ENCODE measurements at places on chromosomes 13 and 19.
A peak's percentile ranks its signal among the peaks of the same experiment; 100 is the strongest.

GRCh38 chr13:83272652-83273240 lies 609.5 kb downstream of the SLITRK1 start:
- no peak for DNase-seq

DNA sequence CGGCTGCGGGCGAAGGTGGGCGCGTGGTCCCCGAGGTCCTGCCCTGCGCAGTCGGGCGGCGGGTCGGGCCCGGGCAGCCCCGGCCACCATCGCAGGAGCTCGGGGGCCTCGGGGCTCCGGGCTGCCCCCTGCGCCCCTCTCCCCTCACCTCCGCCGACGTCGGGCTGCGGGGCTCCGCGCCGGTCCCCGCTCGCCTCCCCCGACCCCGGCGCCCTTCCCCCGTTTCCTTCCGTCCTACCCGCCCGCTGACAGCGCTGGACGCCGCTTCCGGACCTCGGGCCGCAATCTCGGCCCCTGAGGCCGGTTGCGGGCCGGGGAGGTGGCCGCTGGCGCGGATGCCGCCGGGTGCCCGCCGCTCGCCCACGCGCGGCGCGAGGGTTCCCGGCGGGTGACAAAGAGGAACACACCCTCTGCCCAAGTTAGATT lies 720 bp downstream of the FARP1 start:
- DNase-seq: no peak

- no peak for DNase-seq
Observed at GRCh38 chr13:37495046-37495445, 103.5 kb downstream of the POSTN start.

DNA sequence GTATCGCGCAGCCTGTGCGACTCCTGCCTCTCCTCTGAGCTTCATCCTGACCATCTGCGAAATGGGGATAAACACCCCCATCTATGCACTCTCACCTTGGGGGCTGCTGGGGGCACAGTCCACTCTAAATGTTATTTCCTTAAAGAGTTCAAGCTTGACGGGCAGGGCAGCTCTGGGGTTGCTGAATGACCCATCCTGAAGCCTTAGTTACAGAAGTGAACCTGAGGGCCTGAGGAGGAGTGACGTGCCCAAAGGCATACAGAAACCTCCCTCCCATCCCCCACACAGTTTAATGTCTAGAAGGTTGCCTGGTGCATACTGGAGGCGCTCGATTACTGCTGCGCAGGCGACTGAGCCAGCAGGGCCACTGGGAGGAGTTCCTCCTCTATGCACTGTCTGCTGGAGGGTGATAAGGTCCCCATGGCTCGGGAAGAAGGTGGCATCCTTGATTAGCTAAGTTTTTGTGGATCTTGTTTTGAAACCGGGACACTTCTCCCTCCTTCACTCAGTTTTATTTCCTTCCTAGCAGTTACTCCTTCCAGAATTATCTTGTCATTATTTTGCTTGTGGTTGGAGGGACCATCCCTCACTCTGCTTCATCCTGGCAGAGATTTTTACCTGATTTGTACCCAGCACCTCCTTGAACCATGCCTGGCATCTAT lies 572 bp upstream of the FKBP8 start:
- no peak for DNase-seq

GRCh38 chr13:90763476-90764150 lies 583.9 kb upstream of the MIR17HG start:
- no peak for DNase-seq

DNA sequence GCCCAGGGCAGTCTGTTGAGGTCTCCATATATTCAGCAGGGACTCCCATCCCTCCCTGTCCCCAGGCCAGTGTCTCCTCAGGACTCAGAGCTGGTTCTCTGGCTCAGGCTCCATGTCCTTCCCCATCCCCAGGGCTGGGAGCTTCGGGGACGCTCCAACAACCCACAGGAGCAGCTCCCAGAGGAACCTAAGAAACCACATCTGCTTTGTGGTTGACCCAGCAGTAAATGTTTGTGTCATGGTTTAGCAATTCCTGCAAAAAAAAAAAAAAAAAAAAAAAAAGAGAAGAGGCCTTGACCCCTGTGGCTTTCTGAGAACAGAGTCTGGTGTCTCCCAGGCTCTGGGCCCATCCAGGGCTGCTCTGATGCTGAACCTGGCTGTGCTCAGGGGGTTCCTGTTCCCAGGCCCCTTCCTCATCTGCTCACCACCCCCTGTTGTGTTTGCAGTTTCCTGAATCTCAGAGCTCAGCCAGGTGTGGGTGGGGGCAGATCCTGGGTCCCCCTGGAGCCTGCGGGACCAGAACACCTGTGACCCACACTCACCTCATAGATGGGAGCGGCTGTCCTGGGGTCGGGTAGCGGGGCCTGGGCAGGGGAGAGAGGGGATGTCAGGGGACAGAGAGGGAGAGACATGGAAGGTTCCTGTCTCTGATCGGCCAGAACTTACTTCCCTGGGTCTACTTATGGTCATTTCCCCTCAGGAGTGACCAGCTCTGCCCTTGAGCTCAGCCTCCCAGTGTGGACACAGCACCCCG lies 25.2 kb upstream of the CEACAM1 start:
- DNase-seq: peak; percentile 23

GRCh38 chr19:43541920-43542650 lies 9.1 kb downstream of the ZNF575 start:
- no peak for DNase-seq

DNA sequence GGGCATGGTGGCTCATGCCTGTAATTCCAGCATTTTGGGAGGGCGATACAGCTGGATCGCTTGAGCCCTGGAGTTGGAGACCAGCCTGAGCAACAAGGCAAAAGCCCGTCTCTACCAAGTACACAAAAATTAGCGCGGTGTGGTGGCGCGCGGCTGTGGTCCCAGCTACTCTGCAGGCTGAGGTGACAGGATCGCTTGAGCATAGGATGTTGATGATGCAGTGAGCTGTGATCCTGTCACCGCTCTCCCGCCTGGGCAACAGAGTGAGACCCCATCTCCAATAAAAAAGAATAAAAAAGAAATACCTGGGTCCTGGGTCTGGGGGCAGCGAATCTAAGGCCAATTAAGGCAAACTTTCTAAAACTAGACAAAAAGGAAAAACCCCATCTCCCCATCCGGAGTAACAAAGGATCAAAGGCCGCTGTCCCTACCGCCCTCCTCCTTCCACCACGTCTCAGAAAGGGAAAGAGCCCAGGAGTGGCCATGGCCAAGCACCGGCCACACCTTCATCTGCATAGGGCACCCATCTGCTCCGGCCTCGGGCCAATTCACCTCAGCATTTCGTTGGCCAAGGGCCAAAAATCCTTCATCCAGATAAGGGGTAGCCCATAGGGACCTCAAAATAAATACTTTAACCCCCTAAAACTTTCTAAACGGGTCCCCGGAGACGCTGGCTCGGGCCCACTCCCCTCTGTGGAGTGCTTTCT lies 851 bp downstream of the ZNF320 start:
- DNase-seq: peak; percentile 31

DNA sequence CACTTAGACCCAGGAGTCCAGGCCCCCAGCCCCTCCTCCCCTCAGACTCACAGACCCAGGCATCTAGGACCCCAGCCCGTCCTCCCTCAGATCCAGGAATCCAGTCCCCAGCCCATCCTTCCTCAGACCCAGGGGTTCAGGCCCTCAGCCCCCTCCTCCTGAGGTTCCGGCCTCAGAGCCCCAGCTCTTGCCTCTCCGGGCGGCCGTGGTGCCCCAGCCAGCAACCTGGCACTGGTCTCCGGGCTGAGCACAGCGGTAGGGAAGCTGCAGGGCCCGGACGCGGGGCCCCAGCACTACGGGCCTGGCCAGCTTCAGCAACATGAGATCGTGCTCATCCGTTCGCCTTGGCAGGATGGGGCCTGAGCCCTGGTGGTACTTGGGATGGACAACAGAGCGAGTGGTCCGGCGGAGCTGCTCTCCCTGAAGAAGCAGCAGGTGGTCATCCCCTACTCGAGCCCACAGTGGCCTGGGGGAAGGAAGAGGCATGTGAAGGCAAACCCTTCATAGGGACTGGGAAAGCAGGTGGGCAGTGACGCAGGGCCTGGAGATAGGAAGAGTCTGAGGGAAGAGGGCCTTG lies 3.7 kb downstream of the KLK10 start:
- DNase-seq: no peak

DNA sequence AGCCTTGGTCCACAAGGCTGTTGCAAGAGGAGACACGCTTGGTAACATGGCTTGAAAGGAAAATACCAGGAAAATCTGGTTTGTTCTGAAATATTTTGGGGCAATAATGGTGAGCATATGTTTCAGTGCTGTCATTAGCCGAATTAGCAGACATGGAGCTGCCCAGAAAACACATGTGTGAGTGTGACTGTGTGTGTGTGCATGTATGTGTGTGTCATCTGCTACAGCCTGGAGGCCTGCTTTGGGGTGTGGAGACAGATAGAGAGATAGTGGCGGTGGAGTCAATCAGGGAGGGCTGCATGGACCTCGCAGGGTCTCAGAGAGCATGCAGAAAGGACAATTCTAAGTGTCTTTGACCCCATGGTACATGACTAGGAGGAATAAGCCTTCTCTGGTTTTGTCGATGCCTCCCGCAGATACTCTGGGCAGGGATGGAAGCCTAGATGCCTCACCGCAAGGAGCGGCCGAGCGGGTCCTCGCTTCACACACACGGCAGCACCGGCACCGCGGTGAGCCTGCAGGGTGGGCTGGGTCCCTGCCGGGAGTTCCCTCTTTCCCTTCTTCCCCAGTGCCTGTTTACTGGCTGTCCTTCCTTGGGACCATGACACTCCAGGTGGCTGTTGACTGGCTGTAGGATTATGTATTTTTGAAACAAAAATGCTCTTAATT lies 3.5 kb downstream of the KCTD15 start:
- no peak for DNase-seq

- peak; percentile 86 for DNase-seq
Observed at GRCh38 chr19:39372047-39372802, 18.7 kb downstream of the PAF1 start.

DNA sequence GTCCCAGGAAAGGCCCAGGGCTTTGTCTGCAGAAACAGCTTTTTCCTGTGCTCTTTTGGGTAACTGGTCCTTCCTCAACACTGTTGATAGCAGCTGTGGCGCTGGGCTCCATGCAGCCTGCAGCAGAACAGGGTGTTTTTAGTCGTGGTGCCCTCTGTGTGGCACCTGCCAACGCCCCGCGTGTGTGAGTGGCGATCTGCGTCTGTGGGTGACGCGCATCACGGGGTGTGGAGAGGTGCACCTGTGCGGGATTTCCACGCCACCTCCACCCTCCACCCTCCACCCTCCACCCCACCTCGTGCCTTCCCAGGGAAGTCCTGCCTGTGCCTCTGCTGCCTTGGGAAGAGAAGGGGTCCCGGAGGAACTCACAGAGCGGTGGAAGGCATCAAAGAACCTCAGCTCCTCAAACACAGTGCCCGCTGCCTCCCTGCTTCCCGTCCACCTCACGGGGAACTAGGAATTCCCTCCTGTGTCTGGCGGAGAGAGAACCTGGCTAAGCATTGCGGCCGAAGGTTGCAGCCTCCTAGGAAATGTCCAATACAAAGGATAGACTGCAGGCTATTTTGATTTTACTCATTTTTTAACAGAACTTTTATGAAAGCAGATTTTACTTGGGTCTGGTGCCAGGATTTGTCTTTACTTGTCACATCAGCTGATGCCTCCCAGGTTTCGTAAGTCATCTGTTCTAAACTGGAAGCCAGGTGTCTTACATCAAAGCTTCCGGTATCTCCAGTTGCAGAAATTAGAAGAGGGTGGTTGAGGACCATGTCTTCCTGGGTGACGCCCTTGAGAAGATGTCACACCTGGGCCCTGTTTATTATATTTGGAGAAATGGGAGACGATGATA lies 84.0 kb downstream of the ATP11A start:
- DNase-seq: no peak

GRCh38 chr13:91046715-91047327 lies 300.7 kb upstream of the MIR17HG start:
- no peak for DNase-seq

DNA sequence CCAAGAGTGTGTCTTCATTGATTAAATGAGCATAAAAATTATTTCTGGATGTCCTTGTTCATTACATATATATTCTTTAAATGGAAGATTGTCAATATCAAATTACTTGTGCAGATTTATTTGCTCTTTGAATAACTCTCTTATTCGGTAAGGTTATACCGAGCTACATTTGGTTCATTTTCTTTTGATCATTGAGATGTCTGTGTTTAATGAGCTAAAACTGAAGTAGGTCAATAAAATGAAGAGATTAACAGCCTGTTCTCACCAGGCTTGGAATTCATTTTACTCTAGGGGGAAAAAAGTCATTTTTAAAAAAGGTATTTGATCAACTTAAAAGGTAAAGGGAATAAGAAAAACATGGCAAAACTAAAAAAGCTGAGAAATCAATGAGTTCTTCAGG lies 10.6 kb downstream of the GPC5 start:
- no peak for DNase-seq

- DNase-seq: peak; percentile 95
Observed at GRCh38 chr19:13056052-13056660, 46.5 kb downstream of the LYL1 start.

DNA sequence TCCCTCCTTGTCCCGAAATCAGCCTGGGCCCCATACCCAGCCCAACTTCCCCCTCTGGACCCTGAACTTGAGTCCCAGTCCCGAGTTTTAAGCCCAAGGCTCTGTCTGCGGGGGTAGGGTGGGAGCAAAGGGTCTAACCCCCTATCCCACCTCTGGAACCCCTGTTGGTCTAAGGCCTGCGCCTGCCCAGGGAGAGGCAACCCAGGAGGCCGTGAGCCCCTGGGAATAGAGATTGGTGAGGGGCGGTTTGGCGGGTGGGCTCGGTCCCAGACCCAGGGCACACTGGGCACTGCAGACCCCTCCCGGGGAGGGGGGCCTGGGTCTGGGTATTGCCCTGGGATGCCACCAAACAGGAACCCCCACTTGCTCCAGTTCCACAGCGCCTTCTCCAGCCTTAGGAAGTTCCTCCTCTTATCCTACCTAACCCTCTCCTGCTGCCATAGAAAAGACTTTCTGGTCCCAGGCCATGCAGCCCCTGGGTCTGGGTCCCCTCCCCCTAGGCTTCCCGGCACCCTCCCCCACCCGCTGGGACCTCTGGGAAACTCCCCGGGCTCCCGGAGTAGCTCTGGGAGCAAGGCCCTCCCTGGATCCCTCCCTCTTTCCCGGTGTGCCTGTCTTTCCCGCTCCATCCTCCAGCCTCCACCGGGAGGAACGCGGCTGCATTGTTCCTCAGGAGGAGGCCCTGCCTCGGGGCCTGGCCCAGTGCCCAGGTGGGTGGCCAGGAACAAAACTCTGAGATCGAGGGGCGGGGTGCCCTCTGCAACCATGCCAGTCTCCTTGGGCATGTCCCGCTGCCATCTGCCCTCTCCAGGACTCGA lies 33.6 kb upstream of the NANOS3 start:
- peak; percentile 84 for DNase-seq

- DNase-seq: peak; percentile 66
Observed at GRCh38 chr19:50835785-50836542, 2.6 kb upstream of the KLK15 start.

DNA sequence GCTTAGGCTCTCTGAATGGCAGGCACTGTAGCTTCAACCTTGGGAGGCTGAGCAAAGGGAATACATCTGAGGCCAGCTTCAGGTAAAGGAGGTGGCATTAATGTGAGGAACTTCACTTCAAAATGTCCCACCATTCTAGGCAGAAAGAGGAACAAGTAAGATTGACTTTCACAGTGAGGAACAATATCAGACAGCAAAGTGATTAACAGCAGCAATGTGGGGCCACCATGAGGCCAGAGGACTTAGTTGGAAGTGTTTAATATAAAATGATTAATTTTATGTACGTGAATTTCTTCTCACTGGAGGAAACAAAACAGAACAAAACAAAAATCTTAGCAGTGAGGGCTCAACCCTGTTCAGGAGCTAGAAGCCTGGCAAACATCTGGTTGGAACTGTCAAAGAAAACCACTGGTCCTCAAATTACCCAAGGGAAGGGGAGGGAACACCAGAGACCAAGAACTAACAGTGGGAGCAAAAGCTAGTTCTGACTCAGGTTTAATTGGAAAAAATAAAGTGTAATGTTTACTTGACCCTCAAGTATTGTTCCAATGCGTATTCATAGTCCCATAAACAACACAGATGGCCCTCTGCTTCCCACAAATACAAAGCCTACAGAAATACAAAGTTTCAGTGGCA lies 43.9 kb upstream of the FRY start:
- DNase-seq: no peak
